Adipocyte (in vitro differentiated cells): ENCODE measurements at places on chromosomes 7 and 10.

GRCh38 chr7:112009081-112009480 is 197.1 kb downstream of the DOCK4 start:
- peak; percentile 43 for DNase-seq

GRCh38 chr10:80530251-80530650 is 7.5 kb upstream of the SH2D4B start:
- no peak for DNase-seq

GRCh38 chr7:29090151-29090805 is 56.1 kb downstream of the CPVL start:
- no peak for DNase-seq

DNA sequence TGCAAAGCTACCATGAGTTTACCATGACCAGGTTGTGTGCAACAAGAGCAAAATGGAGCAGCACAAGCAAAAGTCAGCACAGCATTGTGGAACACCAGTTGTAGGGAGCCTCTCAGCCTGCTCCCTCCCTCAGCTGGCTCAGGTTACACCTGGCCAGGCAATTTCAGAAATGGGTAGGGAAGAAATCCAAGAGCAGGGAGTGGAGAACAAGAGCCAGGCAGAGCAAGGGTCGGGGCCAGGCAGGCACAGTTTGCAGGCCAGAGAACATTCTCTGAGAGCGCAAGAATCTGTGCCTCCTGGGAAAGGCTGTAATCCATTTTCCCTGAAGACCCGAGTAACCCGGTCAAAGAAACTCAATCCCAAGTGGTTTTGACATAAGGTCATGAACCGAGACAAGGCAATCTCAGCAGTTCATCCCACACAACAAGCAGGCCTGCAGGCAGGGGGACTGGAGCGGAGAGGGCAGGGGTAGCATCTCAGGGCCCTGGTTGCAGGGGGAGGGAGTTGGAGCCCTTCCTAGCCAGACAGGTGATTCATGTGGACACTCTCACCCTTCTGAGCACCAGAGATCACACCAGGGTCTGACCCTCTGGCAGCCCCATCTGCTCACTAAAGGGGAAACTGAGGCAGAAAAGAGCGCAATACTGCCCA is 258.4 kb downstream of the PLXNA4 start:
- DNase-seq, result no peak

DNA sequence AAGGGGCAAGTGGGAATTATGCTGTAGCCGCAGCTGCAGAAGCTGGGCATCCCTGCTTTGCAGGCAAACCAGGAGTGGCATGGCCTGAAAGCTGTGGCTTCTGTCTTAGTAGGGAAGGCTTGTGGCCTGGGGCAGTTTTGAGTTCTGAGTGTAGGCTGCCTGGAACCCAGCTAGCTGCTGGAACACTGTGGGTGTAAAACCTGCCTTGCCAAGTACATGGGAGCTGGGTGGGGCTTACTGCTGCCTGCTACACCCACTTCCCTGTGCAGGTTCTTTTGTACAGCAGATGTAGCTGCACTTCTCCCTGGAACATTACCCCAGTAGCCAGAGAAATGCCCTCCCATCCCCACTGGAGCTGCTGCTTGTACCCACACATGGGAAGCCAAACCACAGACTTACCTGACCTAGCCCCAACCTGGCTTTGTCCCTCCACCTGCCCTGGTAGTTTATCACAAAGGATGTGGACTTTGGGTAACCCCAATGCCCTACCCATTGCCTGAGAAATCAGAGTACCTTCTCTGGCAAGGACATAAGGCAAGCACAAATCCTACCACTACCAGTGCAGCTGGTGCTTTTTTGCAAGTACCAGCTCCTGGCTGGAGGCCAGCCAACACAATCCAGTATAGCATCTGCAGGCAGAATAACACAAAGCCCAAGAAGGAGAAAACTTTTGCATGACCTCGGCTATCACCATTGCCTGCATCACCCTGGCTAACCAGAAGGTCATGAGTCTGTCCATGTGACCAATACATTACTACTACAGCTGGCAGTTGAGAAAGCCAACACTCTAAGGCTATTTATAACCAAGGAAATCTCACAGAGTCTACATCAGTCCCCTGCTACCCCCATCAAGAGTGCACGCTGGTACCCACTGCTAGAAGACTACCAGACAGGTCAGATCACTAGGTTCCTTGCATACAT is 26.5 kb upstream of the PPP1R3A start:
- DNase-seq, result no peak

DNA sequence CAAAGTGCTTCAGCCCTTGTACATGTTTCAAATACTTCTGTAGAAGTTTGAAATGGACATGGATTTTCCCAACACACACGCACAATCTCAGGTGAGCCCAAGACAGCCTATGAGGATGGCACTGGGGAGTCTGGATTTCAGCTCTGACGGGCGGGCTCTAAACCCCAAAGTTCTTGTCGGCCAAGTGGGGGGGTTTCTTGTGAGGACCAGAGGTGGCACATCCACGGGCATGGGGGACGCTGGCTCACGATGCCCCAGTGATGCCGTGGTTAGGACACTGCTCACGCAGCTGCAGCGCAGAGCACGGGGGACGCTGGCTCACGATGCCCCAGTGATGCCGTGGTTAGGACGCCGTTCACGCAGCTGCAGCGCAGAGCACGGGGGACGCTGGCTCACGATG is 280.1 kb downstream of the DNAJB6 start:
- no peak for DNase-seq

- DNase-seq, result no peak
Measured at GRCh38 chr10:86372784-86373239, 6.2 kb upstream of the GRID1 start.

GRCh38 chr10:122855745-122856144 is 10.1 kb upstream of the CUZD1 start:
- no peak for DNase-seq

DNA sequence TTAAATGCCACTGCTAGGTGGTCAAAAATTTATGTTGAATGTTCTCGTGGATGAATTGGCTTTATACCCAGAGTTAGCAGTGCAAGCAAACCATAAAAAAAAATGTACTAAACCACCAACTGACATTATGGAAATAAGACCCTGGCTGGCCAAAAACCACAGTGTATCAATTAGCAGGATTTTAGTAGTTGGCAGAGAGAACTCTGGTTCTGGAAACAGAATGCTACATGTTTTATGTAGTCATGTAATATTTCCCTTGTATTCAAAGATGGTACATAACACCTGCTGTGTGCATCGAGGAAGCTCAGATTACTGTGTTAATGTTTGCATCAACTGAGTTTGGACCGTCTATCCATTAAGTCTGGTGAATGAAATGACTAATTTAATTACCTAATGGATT is 618.5 kb downstream of the CCSER2 start:
- DNase-seq, result no peak

DNA sequence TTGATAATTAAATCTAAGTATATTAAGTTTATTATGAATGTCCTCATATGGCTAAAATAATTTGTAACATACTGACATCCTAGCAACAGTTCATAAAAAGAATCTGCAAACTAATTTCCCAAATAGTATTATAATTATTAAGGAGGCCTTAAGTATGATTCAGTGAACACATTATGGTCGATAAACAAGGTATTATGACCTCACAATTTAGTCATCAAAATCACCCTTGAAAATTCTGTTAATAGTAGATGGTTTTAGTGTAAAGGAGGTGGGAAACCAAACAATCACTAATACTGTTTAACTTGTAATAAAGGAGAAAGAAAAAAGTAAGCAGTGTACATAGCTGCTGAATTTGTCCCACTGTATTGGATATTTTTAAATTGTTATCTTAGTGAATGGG is 2.1 kb downstream of the ETV1 start:
- no peak for DNase-seq

GRCh38 chr7:6402741-6403140 is 45.0 kb downstream of the DAGLB start:
- DNase-seq, result no peak

- DNase-seq, result peak; percentile 84
Measured at GRCh38 chr7:100483090-100483721, 521 bp upstream of the NYAP1 start.

DNA sequence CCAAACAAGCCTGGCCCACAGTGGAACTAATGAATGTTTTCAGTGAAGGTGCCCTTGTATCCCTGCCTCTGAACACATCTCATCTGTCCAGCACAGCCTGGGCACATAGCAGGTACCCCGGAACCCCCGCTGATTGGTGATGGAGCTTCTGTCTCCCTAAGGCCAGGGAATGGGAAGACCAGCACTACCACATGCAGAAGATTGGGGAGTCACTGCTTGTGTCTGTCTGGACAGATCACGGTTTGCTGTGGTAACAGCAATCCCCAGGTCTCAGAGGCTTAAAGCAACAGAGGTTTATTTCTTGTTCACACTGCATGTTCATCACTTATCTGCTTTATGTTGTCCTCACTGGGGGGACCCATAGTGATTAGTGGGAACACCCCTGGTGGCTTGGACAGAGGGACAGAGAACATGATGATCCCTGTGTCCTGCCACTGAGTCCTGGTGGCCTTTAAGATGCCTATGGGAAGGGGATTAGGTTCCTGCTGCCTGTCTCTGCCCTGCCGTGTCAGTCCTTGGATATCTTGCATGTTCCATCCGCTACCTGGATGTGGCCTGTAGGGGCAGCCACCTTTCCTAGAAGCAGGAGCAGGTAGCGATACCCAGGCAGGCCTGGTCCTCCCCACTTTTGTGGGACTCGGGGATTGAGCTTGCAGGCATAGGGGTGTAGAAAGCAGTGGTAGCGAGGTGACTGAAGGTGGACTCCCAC is 3.6 kb downstream of the TSPAN14 start:
- no peak for DNase-seq

GRCh38 chr10:112182784-112183328 is 709 bp downstream of the GPAM start:
- DNase-seq, result no peak

DNA sequence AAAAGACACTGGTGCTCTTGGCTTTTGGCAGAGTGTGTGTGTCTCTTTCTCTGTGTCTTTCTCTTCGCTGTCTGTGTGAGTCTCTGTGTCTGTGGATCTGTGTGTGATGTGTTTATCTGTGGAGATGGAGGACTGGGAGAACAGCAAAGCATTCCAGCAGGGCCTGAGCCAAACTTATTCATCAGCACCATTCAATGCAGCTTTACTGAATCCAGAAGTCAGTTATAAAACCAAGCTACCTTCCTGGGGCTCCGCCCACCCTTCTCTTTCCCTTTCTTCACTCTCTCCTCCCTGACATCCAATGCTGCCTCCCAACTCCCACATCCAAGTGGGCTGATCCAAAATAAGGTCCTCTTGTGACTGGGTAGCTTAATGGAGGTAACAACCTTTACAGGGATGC is 3.9 kb downstream of the SGMS1 start:
- DNase-seq, result no peak
